Stimulated activated CD8-positive, alpha-beta memory T cell treated with anti-CD3 and anti-CD28 coated beads, Interleukin-4, amount 100 ng/mL, for 1 hour (primary cell): ENCODE measurements at places on chromosomes 16 and 17.

DNA sequence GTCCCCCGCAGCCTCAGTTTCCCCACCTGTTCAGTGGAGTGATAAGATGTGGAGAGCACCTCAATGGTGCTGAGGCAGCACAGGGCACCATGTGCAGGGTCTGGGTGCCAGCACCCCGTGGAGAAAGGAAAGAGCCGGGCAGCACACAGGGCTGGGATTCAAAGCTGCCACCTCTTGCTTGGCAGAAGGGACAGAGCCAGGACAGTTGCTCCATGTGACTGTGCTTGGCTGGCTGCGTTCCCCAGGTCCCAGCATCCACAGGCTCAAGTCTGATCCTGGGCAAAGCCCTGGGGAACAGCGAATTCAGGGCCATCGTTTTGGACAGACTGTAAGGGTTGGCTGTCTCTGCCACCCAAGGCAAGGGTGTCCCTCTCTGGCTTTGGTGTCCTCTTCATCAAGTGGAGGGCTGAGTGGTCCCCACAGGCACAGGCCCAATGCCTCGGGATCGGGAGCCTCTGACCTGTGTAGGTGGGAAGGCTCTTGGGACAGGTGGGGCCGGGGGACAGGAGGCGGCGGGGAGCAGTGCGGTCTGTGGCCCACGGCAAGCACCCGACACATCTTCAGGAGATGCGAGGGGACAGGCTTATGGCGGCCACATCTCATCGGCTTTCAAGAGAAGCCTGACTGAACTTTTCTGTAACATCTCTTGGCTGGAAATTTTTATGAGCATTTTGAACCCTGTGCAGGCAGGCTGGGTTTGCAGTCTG, 8.5 kb downstream of the ZNF469 start:
- DNase-seq = no peak

- DNase-seq = no peak
Measured at GRCh38 chr17:7509937-7510336, 25.8 kb downstream of the POLR2A start.

GRCh38 chr17:8649157-8650118, 18.9 kb upstream of the MYH10 start:
- no peak for DNase-seq

DNA sequence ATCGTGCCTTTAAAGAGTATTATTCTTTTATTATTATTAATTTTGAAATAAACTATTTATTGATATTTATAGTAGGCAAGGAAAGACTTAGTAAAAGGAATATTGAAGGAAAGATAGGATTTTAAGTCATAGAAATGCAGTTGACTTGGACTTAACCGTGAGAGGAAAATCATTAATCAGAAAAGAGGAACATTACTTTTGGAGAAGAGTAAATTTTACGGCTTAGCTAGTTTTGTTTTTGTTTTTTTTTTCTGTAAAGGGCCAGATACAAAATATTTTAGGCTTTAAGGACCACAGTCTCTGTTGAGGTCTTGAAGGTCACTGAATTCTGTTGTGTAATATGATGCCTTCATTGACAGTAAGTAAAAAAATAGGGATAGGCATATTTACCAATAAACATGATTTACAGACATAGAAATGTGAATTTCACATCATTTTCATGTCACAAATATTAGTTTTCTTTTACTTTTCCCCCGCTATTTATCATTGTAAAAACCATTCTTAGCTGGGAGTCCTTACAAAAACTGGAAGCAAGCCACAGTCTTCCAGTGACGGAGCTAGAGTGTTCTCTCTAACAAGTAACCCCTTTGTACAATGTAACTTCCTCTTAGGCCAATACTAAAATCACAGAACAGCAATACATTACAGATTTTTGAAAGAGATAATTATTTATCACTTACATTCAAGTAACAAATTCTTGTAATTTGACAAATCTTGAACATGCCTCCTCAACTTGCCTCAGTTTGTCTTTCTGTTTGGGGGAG, 2.3 kb upstream of the KCNJ16 start:
- no peak for DNase-seq

GRCh38 chr17:49963626-49964302, 5.2 kb upstream of the DLX4 start:
- no peak for DNase-seq

GRCh38 chr16:15427648-15428239, 6.6 kb upstream of the BMERB1 start:
- DNase-seq = no peak

DNA sequence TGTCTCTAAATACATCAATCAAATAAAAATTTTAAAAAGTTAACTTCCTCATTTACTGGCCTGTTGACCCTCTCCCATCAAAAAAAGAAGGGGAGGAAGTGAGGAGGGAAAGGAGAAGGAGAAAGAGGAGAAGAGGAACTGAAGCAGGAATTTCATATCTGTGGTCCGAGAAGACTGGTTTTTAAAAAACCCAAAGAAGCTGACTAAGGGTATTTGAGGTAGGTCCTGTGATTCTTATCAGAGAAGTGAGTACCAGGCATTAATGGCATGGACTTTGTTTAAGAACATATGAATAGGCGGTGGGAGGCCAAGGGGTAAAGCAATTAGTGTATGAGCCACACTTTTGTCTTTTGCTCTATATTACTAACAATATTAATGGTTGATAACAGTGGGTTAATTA, 2.0 kb downstream of the SLC46A1 start:
- no peak for DNase-seq

GRCh38 chr17:76139801-76140660, 1.0 kb downstream of the FOXJ1 start:
- DNase-seq = no peak

DNA sequence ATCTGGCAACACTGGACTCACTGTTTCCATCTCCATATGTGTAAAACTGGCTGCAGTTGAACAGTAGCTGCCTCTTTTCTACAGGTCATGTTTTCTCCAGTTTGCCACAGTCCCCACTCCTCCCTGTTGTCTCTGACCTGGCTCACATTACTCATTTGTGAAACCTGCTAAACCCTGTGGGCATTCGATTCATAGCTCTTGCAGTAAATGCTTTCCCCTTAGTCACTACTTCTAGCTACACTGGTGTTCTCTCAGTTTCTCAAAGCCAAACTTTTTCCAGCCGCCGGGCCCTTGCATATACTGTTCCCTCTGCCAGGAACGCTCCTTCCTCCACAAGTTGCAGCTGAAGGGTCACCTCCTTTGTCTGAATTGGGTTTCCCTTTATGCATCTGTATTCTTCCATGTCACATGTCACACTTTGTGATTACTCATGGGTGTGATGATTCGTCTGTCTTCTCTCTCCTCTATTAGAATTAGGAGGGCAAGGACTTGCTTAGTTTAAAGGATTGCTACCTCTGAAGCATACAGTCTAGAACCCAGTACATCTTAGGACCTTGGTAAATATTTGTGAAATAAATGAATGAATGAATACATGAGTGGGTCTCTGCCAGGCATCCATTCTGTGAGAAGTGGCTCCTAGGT, 15.0 kb upstream of the MT4 start:
- no peak for DNase-seq

- DNase-seq = no peak
Measured at GRCh38 chr16:9484881-9485280, 393.4 kb downstream of the HAPSTR1 start.

DNA sequence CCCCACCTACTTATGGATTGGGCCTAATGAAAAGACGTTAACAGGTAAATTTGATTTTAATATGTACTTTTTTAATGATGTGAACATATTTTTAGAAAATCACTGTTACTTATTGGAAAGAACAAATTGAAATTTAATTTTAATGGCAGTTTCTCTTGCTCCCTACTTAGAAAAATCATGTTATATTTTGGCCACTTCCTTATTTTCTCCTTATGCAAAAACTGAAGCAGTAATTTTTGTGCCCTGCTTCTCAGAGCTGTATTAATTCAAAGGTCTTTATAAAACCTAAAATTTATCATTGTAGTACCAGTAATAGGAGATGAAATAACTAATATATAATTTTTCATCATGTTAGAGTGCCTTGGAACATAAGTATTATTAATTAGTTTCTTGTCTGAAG, 2.8 kb downstream of the ZPBP2 start:
- DNase-seq = no peak

DNA sequence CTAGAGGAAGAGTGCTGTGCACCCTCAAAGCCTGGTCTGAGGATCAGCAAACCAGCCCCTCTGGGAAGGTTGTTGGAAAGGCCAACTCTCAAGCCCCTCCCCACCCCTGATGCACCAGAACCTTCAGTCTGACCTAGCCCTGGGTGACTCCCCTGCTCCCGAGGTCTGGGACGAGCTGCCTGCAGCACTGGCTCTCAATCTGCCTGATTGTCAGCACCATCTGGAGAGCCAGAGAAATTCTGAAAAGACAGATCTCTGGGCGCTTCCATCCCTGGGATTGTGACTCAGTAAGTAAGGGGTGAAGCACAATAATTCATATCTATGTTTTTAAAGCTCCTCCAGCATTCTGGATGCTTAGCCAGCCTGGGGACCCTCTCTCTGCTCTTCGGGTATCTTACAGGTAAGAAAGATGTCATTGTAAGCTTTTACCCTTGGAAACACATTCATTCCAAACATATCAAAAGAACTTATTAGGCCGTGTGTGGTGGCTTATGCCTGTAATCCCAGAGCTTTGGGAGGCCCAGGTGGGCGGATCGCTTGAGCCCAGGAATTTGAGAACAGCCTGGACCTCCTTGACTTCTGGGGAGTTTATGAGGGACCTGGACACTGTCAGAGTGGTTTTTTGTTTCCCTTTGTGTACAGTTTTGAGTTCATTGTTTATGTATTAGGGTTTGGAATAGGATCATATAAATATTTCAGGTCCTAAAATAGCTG, 147.5 kb downstream of the KCNJ12 start:
- DNase-seq = no peak
